NCI-H2081 treated with DMSO at 0.1 percent for 48 hours (cell line): ENCODE measurements at places on chromosomes 6 and 20.

GRCh38 chr20:17833036-17833674 lies 133.4 kb downstream of the BANF2 start:
- no peak for DNase-seq

DNA sequence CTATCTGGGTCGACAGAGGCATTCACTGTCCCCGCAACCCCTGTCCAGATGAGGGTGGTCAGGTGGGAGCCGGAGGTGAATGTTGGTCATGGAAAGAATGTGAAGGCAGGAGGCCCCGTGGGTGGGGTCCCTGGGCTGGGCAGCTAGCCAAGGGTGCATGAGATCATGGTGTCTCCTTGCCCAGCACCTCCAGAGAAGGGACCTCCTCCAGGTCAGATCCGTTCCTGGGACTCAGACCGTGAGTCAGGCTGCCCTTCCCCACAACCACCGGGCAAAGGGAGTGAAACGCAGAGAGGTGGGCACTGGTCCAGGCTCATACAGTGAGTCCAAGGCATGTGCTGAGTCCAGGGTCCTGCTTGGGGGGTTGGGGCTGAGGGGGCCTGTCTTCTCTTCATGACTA lies 3.5 kb downstream of the FOXS1 start:
- no peak for DNase-seq

- no peak for DNase-seq
Observed at GRCh38 chr6:54125493-54125892, 14.2 kb downstream of the MLIP start.

GRCh38 chr6:35240838-35241801 lies 18.4 kb upstream of the ZNF76 start:
- DNase-seq: no peak

GRCh38 chr20:45607810-45608209 lies 21.7 kb upstream of the WFDC10A start:
- no peak for DNase-seq

GRCh38 chr20:56706867-56707360 lies 77.8 kb downstream of the TFAP2C start:
- DNase-seq: no peak

GRCh38 chr6:150999576-150999975 lies 134.1 kb downstream of the MTHFD1L start:
- no peak for DNase-seq

GRCh38 chr20:62710886-62711702 lies 2.5 kb downstream of the NTSR1 start:
- no peak for DNase-seq

DNA sequence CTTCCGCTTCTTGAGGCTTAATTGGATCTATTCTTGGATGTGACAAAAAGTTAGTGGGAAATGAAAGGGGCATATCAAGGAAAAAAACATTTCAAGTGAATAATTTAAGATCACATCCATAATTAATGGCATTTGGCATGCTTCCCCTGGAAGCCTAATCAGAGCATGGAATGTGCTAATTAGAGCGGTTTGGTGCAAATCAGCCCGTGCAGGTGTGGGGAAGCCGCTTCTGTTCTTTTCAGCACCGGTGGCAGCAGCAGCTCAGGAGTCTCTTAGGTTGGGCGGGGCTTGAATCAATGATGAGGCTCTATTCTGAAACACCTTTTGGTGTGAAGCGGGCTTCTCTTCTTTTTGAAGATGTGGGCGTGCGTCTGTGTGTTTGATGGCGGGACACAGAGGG lies 301.2 kb downstream of the LRFN2 start:
- no peak for DNase-seq

DNA sequence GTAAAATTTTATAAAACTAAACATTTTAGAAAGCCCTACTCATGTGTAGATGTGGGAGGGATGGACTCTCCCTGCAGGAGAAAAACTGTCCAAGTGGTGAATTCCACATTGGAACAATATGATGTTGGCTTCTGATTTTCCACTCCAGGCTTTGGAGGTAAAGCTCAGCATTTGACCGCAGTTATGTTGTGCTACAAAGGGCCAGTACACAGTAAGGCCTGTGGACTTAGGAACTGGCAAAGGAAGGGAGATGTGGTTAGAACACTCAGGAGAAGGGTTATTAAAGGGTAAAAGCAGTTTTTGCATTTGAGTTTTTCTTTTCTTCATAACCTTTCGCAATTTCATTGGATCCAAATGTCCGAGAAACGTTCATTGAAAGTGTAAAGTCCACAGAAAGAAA lies 150.3 kb upstream of the SASH1 start:
- no peak for DNase-seq

- no peak for DNase-seq
Observed at GRCh38 chr6:144150710-144151657, 667 bp downstream of the STX11 start.

- no peak for DNase-seq
Observed at GRCh38 chr20:24773168-24773567, 175.9 kb upstream of the CST7 start.

DNA sequence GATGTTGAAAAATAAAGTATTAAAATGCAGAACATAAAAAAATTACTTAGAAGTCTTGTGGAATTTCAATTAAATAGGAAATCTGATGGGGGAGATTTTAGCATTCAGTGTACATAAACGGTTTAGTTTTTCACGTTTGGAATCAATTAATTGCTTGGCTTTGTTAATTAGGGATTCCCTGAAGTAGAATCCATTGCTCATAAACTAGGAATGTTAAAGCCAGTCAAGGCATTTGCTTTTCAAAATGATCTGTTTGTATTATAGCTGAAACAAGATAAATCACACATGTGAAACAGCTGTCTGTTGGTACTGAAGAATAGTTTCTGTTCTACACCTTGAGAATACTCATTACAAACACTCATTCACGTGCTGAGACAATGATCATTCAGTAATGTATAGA lies 297.9 kb downstream of the TBC1D7 start:
- DNase-seq: no peak

DNA sequence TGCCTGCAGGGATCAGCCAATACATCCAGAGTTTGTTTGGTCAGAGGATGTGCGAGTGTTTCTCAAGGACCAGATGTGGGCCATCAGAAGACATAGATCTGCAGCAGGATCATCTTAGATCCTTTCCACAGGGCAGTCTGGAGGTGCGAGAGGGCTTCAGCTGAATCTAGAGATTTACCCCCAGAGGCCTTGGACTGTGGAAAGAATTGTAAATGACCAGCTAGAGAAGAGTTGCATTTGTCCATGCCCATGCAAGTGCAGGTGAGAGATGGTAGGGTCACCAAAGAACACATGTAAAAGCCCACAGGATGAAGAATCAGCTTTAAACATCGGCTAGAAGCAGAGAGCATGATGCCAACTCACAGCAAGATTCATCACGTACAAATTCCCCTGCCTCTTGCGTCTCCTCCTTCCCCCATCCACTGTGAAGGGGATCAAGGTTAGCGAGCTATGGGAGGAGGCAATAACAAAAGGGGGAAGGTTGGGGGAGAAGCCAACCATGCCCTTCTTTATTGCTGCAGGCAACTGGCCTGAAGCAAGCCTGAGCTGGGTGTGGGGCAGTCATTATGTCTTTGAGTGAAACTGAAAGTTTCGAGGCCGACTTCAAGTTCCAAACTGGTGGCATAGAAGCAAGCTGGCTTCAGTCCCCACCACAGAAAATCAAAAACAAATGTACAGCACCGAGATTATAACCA lies 83.5 kb downstream of the SCML4 start:
- DNase-seq: no peak

- no peak for DNase-seq
Observed at GRCh38 chr6:167860550-167861226, 34.0 kb downstream of the AFDN start.

DNA sequence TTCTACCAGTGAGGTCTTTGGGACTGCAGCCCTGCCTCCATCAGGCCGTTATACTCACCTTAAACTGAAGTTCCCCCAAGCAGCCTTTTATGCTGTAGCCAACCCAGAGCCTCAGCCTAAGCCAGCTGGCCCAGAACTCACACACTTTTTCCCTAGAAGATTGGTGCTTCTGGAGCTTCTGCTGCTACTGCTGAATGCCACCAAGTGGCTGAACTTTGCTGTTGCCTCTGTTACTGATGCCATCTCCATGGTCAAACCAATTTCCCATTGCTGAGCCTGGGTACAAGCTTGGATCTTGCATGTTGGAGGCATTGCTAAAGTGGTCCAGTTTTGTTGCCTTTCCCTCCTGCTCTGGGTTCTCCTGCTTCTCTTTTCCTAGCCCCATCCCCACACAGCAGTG lies 15.0 kb upstream of the TBX18 start:
- no peak for DNase-seq

DNA sequence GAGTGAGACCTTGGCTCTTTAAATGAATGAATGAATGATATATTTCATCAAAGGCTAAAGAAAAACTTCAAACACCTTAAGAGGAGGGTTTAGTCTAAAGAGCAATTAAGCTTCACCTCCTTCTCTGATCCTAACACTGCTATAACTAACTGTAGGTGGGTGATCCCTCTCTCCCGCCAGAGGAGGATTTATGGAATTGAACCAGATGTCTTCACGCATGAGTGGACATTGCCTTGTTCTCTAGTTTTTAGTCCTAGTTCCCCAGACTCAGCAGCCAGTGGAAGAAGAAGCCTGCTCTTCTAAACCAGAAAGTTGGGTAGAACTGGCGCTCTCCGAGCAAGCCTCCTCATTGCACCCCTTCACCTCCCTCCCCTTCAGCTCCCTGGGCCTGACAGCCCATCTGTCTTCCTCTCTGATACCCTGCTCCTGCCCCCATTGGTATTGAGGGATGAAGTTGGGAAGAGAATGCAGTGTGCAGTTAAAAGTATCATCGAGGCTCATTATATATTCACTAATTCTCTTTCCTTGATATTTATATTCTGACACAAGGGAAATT lies 142.7 kb downstream of the ARID1B start:
- no peak for DNase-seq

- no peak for DNase-seq
Observed at GRCh38 chr20:3423126-3423525, 15.7 kb upstream of the DNAAF9 start.

DNA sequence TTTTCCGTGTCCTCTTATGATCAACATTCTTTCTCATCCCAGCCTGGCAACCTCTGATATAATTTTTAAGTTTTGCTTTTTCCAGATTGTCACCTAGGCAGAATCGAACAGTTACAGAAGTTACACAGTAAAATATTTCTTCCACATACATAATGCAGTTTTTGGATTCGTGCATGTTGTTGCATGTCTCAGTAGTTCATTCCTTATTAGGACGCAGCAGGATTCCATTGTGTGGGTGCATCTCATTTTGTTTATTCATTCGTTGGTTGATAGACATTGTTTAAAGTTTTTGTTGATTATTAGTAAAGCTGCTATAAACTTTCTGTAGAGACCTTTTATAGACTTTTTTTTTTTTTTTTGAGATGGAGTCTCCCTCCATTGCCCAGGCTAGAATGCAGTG lies 284.3 kb upstream of the FERMT1 start:
- DNase-seq: no peak

DNA sequence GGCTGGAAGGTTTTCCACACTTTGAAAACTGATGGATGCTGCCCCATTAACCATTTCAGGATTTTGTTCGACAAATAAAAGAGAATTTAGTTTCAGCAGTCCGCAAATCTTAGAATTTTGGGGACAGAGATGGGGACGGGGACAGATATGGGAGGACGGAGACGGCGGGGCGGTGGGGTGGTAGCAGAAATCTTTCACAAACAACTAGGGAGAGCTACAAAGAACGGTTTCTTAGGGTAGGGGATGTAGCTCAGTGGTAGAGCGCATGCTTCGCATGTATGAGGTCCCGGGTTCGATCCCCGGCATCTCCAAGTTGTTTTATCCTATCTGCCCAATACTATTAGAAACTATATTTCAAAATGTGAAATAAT lies 15.1 kb downstream of the HMGN4 start:
- peak; percentile 35 for DNase-seq

DNA sequence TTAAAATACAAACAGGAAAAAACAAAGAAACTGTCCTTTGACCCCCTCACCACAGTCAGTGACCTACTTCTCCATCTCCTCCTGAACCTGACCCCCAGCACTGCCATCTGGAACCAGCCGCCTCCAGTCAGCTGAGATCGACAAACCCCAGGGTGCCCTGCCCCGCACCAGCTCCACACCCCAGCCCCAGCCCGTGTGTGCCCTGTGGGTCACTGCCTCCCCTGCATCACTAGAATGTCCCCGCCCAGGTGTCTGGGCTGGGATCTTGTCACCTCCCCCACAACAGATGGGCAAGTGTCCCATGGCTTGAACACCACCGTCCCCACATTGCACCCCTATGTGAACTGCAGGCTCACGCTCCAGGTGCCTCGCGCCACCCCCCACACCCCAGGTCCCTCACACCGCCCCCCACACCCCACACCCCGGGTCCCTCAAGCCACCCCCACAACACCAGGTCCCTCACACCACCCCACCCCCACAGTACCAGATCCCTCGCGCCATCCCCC lies 13.3 kb downstream of the TAF4 start:
- no peak for DNase-seq

DNA sequence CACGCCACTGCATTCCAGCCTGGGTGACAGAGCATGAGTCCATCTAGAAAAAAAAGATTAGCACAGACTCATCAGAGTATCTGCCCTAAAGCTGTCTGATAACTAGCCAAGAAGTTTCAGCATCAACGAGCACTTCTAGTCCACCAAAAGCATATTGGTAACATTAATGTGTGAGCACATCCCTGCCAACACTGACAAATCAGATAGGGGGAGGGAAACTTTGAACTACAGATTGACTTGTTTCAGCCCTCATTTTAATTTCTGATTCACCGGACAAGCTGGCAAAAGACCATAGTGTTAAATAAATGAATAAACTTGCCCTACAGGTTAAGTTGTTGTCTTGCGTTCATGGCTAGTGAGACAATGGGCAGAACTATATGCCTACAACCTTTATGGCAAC lies 7.7 kb upstream of the SEC63 start:
- DNase-seq: no peak

- DNase-seq: no peak
Observed at GRCh38 chr20:48708630-48709029, 119.2 kb downstream of the PREX1 start.

DNA sequence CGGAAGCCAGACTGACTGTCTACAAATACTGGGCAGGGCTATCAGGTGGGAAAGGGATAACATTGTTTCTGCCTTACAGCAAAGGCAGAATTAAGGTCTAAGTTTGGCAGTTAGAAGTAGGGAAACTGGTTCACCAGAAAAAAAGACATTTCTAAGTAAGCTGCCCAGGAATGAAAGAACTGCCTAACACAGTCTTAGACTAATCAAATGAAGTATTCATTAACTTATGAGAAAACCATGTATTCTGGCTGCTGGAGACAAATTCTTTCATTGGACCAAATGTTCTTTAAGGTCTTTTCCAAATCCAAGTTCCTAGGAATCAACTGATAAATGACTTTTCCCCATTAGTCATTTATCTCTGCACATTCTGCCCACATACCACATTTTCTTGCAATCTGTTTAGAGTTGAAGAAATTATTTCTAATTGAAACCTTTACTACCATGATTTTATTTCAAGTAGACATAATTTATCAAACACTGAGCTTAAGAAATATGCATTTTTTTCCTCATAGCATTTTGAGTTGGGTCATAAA lies 120.3 kb upstream of the OGFRL1 start:
- DNase-seq: no peak

DNA sequence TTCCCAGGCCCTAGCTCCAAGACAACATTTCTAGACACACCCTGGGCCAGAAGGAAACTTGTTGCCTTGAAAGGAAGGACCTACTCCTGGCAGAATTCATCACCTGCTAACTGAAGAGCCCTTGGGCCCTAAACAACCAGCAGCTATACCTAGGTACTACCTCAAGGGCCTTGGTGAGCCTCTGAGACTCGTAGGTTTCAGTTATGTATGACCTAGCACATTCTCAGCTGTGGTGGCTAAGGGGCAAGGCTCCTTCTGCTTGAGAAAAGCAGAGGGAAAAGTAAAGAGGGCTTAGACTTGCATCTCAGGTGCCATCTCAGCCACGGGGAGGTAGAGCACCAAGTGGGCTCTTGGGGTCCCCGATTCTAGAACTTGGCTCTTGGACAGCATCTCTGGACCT lies 132.3 kb upstream of the NHSL1 start:
- DNase-seq: no peak

GRCh38 chr6:39338397-39338796 lies 15.9 kb upstream of the KCNK16 start:
- no peak for DNase-seq
